Fibroblast of the aortic adventitia (primary cell): ENCODE measurements at places on chromosomes 12 and 14. TPM values are rescaled to one million over a fixed set of nuclear protein-coding genes. Genes with fewer than 3 reads are reported as not detected.

- DNase-seq, result no peak
Observed at GRCh38 chr12:26276709-26277108, 81.3 kb downstream of the SSPN start.

GRCh38 chr14:78829274-78829673 lies 659.1 kb downstream of the NRXN3 start:
- DNase-seq, result no peak

DNA sequence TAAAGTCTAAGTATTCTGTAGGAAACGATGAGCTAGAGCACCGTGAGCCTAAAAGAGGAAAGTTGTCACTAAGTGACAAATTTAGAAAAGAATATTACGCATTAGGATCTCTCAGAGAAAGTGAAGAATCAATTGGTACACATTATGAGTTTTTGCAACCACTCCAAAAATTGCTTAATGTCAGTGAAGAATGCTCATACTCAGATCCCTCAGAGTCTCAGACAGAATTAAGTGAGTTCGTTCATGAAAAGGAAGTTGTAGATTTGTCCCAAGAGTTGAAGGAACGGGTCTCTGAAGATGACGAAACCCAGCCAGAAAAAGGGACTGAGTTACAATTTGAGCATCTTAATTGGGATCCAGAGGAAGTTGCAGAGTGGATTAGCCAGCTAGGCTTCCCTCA lies 1.5 kb downstream of the SAMD15 start:
- no peak for DNase-seq

DNA sequence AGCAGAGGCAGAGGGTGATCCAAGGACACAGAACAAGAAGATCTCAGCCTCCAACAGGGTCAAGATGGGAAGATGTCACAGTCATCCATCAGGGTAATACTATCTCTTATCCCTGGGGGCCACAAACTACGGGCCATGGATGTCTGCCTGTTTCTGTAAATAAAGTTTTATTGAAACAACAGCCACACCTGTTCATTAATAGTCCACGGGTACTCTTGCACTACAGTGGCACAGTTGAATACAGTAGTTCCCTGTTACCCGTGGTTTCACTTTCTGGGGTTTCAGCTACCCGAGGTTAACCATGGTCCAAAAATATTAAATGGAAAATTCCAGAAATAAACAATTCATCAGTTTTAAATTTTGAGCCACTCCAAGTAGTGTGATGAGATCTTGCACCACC lies 65.9 kb downstream of the BCL11B start:
- no peak for DNase-seq

DNA sequence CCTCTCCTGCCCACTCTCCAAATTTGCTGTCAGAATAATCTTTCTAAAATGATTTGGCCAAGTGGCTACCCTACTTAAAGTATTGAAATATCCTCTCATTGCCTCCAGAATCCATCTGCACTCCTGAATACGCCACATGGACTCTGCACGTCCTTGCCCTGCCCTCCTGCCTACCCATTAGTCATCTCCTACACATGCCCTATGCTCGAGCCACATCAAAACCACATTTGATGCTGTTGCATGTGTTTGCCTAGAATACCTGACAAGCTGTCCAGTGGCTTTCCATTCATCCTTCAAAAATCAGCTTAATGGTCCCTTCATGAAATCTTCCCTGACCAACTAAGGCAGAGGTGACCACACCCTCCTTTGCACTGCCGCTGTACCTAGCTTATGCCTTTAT lies 17.0 kb downstream of the VCPKMT start:
- DNase-seq, result no peak

DNA sequence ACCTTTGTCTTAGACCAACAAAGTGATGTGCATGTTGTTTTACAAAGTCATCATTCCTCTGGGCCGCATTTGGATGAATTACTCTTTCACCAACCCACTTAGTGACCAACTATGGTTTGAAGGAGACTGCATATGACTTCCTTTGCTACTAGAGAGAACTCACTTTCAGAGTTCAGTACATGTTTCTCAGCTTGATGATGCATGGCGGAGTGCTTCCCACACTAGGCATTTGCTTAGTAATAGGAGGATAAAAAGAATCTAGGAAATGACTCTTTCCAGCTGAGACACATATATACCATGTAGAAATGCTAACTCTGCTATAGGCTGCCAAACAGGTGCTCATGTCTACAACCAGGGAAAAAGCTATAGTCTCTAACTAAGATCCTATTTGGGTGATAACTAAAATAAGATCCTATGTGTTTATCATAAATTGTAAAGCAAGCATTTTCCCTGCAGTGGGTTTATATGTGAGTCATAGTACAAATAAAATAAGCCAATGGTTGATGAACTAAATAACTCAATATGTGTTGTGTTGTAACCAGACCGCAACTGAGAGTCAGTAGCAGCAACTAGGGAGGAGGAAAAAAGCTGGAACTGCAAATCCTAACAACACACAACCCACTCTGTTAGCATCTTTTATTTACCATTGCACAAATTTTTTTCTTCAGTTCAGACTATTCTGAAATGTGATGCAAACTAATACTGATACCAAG lies 87.2 kb downstream of the TSPAN8 start:
- peak; percentile 22 for DNase-seq

DNA sequence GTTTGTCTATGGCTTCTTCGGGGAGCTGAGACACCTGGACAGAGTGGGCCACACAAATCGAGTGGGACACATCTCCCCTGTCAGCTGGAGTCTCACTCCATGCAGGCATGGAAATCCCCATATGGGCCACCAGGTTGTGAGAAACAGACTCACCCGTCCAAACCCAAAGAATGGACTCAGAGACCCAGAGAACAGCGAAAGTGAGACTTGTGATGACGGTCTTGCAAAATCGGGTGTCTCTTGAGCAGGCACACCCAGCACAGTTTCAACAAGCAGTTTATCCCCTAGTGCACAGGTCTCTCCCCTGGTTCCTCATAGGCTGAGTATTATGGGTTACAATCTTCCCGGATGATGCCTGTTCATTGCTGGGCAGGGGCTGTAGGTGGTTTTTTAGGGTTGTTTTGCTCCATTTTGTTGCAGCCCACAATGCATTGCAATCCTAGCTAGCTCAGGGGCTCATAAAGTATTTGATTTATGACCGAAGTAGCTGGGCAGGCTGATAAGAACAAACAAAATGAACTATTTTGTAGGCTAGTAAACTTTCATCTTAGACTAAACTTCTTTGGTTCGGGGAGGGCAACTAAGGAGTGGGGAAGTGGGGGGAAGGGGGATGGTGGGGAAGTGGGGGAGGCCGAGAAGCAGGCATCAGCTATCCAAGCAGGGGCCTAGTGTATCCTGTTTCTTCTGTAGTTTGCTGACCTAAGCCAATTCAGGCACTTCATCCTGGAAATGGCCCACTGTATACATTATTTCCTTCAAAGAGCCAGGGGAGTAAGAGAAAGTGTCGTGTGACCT lies 45.3 kb downstream of the IQSEC3 start:
- no peak for DNase-seq

DNA sequence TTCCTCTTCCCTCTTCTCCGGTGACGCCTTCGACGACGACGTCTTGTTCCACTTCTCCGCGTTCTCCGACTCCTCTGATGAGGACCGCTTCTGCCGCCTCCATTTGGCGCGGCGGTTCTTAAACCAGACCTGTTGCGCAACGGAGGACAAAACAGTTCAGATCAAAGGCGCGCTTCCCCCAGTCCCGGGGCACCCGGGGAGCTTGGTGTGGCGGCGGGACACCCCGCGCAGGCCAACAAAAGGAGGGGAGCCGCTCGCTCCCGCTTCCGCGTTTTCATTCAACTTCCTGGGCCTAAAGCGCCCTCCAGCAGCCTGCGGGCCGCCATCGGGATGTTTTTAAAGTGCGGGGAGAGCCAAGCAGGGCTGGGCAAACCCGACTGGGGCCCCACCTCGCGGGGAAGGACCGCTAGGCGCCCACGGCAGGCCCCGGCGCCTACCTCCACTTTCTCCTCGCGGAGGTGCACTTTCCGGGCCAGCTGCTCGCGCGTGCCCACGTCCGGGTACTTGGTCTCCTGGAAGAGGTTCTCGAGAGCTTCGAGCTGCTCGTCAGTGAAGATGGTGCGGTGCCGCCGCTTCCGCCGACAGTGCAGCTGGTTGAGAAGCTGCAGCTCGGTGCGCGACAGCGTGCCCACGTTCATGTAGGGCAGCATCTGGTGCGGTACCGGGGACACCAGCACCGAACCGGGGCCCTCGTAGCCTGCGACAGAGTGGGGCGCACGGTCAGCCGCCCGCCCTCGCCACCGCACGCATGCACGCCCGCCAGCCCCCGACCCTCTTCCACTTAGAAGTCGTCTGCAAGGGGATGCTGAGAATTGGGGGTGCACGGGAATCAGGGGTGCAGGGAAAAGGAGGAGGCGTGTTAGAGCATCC lies 1.2 kb downstream of the GSC start:
- DNase-seq, result no peak

DNA sequence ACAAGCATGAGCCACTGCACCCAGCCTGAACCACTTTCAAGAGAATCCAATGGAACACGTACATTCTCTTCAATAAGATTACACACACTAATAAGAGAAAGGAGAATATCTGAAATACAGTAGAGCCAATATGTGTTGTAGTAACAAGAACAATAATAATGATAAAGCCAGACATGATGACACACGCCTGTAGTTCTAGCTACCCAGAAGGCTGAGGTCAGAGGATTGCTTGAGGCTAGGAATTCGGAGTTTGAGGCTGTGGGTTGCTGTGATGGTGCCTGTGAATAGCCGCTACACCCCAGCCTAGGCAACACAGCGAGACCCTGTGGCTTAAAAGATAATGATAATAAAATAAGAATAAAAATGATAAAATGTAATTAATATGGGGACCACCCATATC lies 15.6 kb downstream of the APOBEC1 start:
- no peak for DNase-seq

DNA sequence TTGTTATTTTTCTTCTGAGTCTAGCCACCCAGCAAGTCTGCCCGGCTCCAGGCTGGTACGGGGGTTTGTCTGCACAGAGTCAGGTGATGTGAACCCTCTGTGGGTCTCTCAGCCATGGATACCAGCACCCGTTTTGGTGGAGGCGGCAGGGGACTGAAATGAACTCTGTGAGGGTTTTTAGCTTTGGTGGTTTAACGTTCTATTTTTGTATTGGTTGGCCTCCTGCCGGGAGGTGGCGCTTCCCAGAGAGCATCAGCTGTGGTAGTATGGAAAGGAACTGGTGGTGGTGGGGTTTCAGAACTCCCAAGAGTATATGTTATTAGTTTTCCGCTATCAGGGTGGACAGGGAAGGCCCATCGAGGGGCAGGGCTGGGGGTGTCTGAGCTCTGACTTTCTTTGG lies 5.3 kb upstream of the SERPINA4 start:
- no peak for DNase-seq

Gene RPL10L
- not detected in 2 replicates for total RNA-seq

Gene SLC25A47
- total RNA-seq, result not detected in 2 replicates
